ENCODE measurements at places on chromosomes 6 and 20. TPM values are rescaled to one million over a fixed set of nuclear protein-coding genes. Genes with fewer than 3 reads are reported as not detected.

Gene HINT3
- total RNA-seq = 28.4 TPM

- no peak for DNase-seq
Observed at GRCh38 chr6:70547313-70547712, 19.4 kb upstream of the SDHAF4 start.

- DNase-seq = no peak
Observed at GRCh38 chr6:129490521-129491255, 219.3 kb downstream of the ARHGAP18 start.

- DNase-seq = no peak
Observed at GRCh38 chr20:18986146-18986830, 172.7 kb downstream of the SCP2D1 start.

Data from posterior vena cava (tissue), 2 donors.